ENCODE measurements at places on chromosomes 3 and 15. TPM values are rescaled to one million over a fixed set of nuclear protein-coding genes. Genes with fewer than 3 reads are reported as not detected.

- no peak for DNase-seq
Measured at GRCh38 chr3:16233806-16234205, 30.9 kb downstream of the DPH3 start.

GRCh38 chr3:119401069-119401468, 62.3 kb downstream of the TMEM39A start:
- DNase-seq: no peak

GRCh38 chr15:100919481-100920405, 586 bp downstream of the LRRK1 start:
- DNase-seq: no peak

GRCh38 chr15:38576837-38577236, 12.2 kb upstream of the RASGRP1 start:
- no peak for DNase-seq

- DNase-seq: no peak
Measured at GRCh38 chr3:93988764-93989163, 8.8 kb downstream of the ARL13B start.

- DNase-seq: peak; percentile 44
Measured at GRCh38 chr3:192091831-192092230, 630.9 kb downstream of the PYDC2 start.

- DNase-seq: peak; percentile 73
Measured at GRCh38 chr3:184261270-184261853, at the start of gene CAMK2N2. Gene CAMK2N2, minus strand, starts transcription at chr3:184261553. Its CDS starts 268 bp downstream, at chr3:184261285.

GRCh38 chr3:127158614-127159229, 34.2 kb upstream of the PRR23E start:
- peak; percentile 50 for DNase-seq

DNA sequence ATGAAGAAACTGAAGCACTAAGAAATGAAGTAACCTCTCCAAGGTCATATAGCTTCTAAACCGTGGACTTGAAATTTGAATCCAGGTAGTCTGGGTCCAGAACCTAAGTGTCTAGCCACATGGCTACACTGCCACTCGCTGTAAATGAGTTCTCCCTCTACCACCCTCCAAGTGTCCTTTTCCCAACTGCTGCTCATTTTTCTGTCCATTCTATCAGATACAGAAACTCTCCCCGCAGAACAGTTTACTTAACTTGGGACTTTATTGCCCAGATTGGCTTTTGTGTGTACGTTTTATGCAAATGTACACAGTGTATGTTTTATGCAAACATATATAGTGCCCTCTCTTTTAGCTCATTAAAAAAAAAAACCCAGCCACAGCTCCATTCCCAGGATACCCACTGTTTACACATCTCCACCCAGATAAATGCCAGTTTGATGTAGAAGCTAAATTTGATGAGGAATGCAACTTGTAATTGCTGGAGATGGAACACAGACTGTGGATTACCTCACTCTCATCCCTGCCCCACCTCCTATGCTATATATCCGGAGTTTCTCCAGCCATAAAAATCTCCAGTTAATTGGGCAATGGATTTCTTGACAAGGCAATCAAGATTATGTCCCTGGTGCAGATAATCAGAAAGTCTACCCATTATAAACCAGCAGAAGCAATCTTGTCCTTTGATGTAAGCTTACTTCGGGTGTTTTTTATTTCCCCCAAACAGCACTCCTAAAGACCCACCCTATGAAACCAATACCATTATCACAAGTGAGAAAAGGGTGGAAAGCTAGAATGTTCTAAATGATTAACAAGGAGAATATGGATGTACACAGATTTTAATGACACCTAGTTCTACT, 42.0 kb downstream of the THBS1 start:
- DNase-seq: no peak

- DNase-seq: no peak
Measured at GRCh38 chr3:98512576-98512975, 10.1 kb downstream of the CLDND1 start.

DNA sequence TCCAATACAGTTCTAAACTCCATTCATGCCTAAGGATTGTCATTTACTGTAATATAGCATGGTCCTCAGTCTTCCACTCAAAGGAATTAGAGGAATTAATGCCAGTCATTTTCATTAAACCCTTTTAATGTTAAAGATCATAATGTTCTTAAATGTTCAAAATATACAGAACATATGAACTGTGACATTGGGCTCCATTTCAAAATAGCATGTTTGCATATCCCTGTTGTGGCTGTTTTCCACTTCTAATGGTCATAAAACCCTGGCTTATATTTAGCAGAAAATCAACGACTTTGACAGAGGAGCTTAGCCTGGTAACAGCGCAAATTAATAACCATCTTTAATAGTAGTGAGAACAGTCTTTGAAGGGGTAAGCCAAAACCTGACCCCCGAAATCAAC, 260.7 kb downstream of the UBE2E2 start:
- no peak for DNase-seq

- DNase-seq: no peak
Measured at GRCh38 chr15:84915606-84915958, 31.1 kb downstream of the SLC28A1 start.

- DNase-seq: peak; percentile 59
Measured at GRCh38 chr3:52446631-52447511, 2.0 kb upstream of the SEMA3G start.

GRCh38 chr3:136305879-136306278, 55.7 kb downstream of the PCCB start:
- peak; percentile 70 for DNase-seq

Gene MST1R
- 0.26 TPM for total RNA-seq

Gene SLC28A2
- not detected for total RNA-seq

Gene KNL1
- 65.0 TPM for total RNA-seq

Gene ATP13A5
- total RNA-seq: not detected

Gene DGKG
- 2.2 TPM for total RNA-seq

Gene PROK2
- total RNA-seq: not detected

Gene SLC28A1
- not detected for total RNA-seq

Gene PTPRG
- 26.2 TPM for total RNA-seq

Gene DYNLT2B
- 28.0 TPM for total RNA-seq

Gene KLHL6
- not detected for total RNA-seq

Gene HSPBAP1
- total RNA-seq: 7.1 TPM

Gene CPN2
- not detected for total RNA-seq

Gene SLC7A14
- 0.34 TPM for total RNA-seq

Gene GTF2E1
- 19.4 TPM for total RNA-seq

Gene ASB14
- total RNA-seq: not detected
